Osteoblast (primary cell): ENCODE measurements at places on chromosomes 2 and 18. TPM values are rescaled to one million over a fixed set of nuclear protein-coding genes. Genes with fewer than 3 reads are reported as not detected.
A peak's percentile ranks its signal among the peaks of the same experiment; 100 is the strongest.

The CPLX4 gene
- total RNA-seq: not detected in 2 replicates

The GTF2A1L gene
- 0.59 and 1.1 TPM in 2 replicates for total RNA-seq

The CFC1B gene
- total RNA-seq: not detected in 2 replicates

The PLEKHM3 gene
- total RNA-seq: 23.3 and 23.5 TPM in 2 replicates

The ERICH2 gene
- total RNA-seq: 0.59 TPM in 1 of 2 replicates, not detected in the other

The GPR75 gene
- total RNA-seq: 1.8 and 2.2 TPM in 2 replicates

DNA sequence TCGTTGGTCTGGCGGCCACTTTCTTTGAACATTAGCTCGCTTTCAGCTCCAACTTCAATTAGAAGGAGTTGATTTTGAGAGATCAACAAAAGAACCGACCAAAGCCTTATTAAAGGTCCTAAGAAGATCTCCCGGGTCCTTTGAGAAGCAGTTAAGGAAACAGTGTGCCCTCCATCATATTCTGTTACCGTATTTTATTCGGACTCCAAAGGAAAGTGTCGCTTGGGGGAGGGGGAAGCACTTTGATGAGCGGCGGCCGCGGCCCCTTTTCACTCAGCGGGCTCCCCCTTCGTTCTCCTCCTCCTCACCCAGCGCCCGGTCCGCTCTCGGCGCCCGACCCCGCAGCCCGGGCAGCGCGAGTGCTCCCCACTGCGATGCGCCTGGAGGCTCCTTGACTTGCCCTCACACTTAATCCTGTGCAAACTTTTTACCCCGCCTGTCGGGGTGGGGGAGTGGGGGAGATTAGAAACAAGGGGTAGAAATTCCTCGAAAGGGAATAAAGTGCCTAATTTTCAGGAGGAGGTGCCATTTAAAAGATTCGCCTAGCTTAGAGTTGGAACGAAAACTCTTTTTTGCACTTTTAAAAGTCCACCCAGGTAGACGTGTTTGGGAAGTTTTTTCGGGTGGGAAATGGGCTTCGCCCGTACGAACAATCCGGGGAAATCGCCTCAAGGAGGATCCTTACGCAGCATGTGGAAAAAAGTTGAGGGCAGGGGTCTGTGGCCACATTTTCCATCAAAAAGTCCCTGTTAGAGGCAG, 1.2 kb upstream of the OTX1 start:
- DNase-seq: peak; percentile 91

GRCh38 chr2:199685669-199686068, 165.3 kb downstream of the FTCDNL1 start:
- DNase-seq: no peak

DNA sequence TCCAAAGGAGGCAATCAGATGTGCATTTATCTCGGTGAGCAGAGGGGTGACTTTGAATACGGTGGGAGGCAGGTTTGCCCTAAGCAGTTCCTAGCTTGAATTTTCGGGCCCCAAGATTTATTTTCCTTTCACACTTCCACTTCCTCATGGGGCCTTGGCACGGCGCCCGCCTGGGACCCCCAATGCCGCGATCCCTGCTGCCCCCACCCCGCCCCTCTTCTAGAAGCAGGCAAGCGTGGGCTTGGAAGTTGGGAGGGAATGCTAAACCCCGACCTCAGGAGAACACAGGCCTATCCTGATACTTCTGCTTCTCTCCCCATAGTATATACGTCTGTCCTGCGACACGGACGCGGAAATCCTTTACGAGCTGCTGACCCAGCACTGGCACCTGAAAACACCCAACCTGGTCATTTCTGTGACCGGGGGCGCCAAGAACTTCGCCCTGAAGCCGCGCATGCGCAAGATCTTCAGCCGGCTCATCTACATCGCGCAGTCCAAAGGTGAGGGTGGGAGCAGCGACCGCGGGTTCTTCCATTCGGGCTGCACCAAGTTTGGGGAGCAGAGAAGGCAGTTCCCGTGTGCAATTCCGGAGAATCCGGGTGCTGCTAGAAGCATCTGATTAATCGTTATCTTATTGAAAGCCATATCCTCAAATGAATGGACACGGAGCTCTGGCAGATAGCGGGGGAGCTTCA, 21.6 kb downstream of the TRPM8 start:
- no peak for DNase-seq

- no peak for DNase-seq
Observed at GRCh38 chr2:144975881-144976280, 456.0 kb upstream of the ZEB2 start.

GRCh38 chr2:18791172-18791797, 201.9 kb upstream of the NT5C1B start:
- peak; percentile 65 for DNase-seq

- DNase-seq: peak; percentile 100
Observed at GRCh38 chr2:231925303-231926179, 655 bp downstream of the NPPC start.

GRCh38 chr18:68399721-68400120, 315.2 kb downstream of the TMX3 start:
- no peak for DNase-seq

DNA sequence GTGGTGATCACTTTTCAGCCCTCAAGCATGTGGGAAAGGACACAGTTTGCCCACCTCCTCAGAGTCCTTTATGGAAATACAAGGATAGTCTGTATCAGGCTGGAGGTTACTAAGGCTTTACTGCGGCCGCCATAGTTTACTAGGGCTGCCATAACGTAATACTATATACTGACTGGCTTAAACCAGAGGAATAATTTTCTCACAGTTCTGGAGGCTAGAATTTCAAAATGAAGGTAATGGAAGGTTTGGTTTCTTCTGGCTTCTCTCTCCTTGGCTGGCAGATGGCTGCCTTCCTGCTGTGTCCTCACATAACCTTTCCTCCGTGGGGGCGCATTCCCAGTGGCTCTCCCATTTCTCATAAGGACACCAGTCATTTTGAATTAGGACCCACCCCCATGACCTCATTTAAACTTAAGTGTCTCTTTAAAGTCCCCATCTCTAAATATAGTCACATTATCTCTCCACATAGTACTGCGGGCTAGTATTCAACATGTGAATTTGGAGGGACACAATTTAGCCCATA, 12.5 kb upstream of the ATIC start:
- no peak for DNase-seq

DNA sequence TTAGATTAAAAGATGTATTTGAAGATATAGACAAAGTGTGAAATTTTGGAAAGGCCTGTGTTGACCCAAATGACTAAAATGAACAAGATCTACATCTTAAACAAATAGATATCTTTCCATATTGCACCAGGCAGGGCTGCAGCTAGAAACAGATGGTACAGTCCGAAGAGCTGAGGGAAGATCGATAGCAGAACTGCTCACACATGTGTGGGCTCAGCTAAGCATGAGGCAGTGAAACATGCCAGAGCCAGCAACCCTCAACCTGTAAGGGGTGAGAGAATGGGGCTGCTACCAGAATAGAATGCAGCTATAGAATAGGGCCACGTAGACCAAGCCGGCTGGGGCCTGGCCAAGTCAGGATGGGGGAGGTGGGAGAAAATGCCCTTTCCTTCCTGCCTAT, 87.8 kb downstream of the SLC5A7 start:
- DNase-seq: no peak
